ENCODE measurements at places on chromosomes 7 and 10.

DNA sequence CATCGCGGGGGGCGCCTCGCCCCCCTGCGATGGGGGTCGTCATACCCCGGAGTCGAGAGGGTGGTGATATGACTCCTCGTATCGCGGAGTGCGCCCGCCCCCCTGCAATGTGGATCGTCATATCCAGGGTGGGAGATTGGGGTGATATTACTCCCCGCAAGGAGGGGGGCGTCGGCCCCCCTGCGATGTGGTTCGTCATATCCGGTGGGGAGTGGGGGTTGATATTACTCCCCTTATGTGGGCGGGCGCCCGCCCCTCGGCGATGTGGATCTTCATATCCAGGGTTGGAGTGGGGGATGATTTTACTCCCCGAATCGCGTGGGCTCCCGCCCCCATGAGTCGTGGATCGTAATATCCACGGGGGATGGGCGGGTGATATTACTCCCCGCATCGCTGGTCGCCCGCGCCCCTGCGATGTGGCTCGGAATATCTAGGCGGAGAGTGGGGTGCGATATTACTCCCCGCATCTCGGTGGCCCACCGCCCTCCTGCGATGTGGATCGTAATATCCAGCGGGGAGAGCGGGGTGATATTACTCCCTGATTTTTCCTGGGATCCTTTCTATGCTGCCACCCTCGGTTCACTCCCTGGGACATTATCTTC is 36.9 kb downstream of the MEIG1 start:
- DNase-seq = no peak

DNA sequence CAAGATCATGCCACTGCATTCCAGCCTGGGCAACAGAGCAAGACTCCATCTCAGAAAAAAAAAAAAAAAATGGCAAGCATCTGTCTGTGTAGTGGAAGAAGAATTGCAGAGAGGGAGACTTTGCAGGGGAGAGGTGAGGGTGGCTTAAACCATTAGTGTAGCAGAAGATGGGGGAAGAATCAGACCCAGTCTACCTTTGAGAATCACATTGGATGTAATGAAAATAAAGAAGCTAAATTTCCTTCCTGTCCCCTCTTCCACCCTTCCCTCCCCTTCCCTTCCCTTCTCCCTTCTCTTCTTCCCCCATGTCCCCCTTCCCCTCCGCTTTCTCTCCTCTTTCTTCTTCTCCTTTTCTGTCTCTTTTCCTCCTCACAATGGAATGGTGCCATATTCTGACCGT is 180.8 kb upstream of the SVIL start:
- no peak for DNase-seq

- no peak for DNase-seq
Measured at GRCh38 chr10:131250454-131251145, 60.9 kb downstream of the TCERG1L start.

GRCh38 chr10:79981450-79982361 is 32.8 kb upstream of the SFTPD start:
- DNase-seq = no peak

- DNase-seq = no peak
Measured at GRCh38 chr10:73253225-73253555, 746 bp upstream of the MRPS16 start.

GRCh38 chr10:6361869-6362268 is 159.1 kb downstream of the PFKFB3 start:
- no peak for DNase-seq
